ENCODE measurements at places on chromosomes 7 and 10. TPM values are rescaled to one million over a fixed set of nuclear protein-coding genes. Genes with fewer than 3 reads are reported as not detected.

The AHR gene
- 3.8 TPM for total RNA-seq

The CHST3 gene
- 10.6 TPM for total RNA-seq

The PCLO gene
- not detected for total RNA-seq

DNA sequence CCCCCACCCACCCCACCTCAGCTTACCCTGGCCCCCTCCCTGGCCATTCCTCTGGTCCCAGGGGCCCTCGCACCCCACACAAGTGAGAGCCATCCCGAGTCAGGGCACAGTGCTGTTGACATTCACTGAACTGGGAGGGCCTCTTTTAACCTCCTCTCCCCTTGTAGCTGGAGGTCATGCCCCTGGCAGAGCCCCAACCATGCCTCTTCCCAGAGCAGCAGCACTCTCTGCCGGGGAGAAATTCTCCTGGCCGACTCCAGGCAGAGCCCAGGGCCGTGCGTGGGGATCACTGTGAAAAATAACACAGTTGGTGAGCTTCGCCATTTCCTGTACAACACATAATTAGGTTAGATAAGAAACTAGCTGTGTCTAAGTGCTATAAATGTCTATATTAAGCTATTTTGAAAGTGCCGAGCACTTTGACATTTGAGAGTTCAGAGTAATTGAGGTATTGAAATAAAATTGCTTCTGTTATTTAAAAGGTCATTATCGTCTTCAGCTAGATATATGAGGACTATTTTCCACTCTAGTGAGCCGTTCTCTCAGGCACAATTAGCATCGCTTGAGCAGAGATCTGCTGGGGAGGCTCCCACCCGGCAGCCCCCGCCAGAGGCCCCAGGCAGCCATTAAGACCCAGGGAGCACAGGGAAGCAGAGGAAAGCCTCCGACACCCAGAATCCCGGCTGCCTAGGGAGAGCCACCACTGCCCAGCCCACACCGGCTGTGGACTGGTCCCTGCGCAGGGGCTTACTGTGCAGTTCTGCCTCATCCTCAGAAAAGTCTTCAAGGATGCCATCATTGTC lies 62.4 kb upstream of the LRRC18 start:
- no peaks in the 10 kb centered on the region for H3K36me3 ChIP-seq
- no peaks in the 10 kb centered on the region for H3K27me3 ChIP-seq
- DNase-seq = no peak
- no peak overlapping the region for H3K4me3 ChIP-seq

- H3K36me3 ChIP-seq = peaks cover 29% of the 10 kb centered on the region
- H3K27ac ChIP-seq = no peak overlapping the region
- no peak for DNase-seq
- no peaks in the 10 kb centered on the region for H3K27me3 ChIP-seq
Observed at GRCh38 chr7:134954197-134955082, 31.9 kb upstream of the AGBL3 start.

GRCh38 chr10:28823501-28824075 lies 146.3 kb downstream of the BAMBI start:
- no peaks in the 10 kb centered on the region for H3K4me1 ChIP-seq
- no peak overlapping the region for H3K27ac ChIP-seq
- no peaks in the 10 kb centered on the region for H3K36me3 ChIP-seq
- no peak overlapping the region for H3K4me3 ChIP-seq
- H3K27me3 ChIP-seq = no peaks in the 10 kb centered on the region
- no peak for DNase-seq

GRCh38 chr7:49703337-49703736 lies 70.1 kb upstream of the VWC2 start:
- H3K36me3 ChIP-seq = no peaks in the 10 kb centered on the region
- no peak overlapping the region for H3K4me3 ChIP-seq
- no peak overlapping the region for H3K27ac ChIP-seq
- no peaks in the 10 kb centered on the region for H3K4me1 ChIP-seq

DNA sequence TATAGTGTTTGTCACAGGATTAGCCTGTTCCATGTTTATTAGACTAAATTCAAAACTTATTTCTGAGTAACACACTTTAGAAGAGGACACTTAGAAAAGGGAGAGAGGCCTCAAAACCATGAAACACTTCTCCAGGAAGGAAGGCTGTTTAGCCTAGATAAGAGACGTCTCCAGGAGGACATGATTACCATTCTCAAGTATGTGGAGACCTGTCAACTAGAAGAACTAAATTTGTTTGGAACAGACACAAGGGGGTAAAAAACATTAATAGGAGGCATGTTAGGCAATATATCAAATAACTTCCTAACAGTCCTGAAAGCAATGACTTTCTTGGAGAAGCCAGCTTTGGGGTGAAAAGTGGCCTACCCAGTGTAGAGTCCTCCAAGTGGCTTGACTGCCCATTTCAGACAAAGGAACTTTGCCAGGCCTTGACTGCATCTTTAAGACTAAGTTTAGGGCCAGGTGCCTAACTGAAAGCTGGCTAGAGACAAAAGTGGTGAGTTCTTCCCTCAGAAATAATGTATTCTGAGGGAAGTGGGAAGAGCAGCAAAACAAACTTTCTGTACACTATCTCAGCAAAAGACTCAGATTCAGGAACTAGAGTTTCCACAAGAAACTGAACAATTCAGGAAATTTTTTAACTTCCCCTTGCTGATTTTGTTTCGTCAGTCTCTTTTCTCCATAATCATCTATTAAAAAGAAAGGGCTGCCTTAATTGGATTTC lies 11.8 kb downstream of the NCOA4 start:
- H3K27ac ChIP-seq = peak overlapping the region; percentile 13
- H3K36me3 ChIP-seq = peaks cover 11% of the 10 kb centered on the region
- H3K27me3 ChIP-seq = no peaks in the 10 kb centered on the region
- DNase-seq = no peak
- H3K4me1 ChIP-seq = peaks cover 76% of the 10 kb centered on the region

Data from psoas muscle (tissue), 8 donors.